Activated CD4-positive, alpha-beta T cell treated with anti-CD3 and anti-CD28 coated beads, Interleukin-2, amount 10 ng/mL, durations not matched to agents 24 days and 14 days (primary cell): ENCODE measurements at places on chromosomes 2 and 18. TPM values are rescaled to one million over a fixed set of nuclear protein-coding genes. Genes with fewer than 3 reads are reported as not detected.

Gene MYOM1
- total RNA-seq, result 0.75 and 1.3 TPM in 2 replicates

Gene AMER3
- not detected in 2 replicates for total RNA-seq

Gene SCTR
- not detected in 2 replicates for total RNA-seq

- DNase-seq, result no peak
These were observed 22.3 kb upstream of the FOSL2 start for GRCh38 chr2:28370354-28370753.

GRCh38 chr2:158319269-158319668 is 137.3 kb downstream of the CCDC148 start:
- DNase-seq, result no peak
